ENCODE measurements at places on chromosomes 11 and 22. TPM values are rescaled to one million over a fixed set of nuclear protein-coding genes. Genes with fewer than 3 reads are reported as not detected.

Gene HORMAD2
- not detected for total RNA-seq

Gene TMPRSS4
- total RNA-seq: not detected

Gene SLC7A4
- not detected for total RNA-seq

Gene TTC28
- 24.8 TPM for total RNA-seq

Gene CDHR5
- not detected for total RNA-seq

Gene LDHAL6A
- total RNA-seq: not detected

GRCh38 chr11:62015615-62016014 lies 48.2 kb upstream of the FTH1 start:
- no peak overlapping the region for H3K27ac ChIP-seq
- H3K4me1 ChIP-seq: peaks cover 10% of the 10 kb centered on the region
- no peak for DNase-seq

DNA sequence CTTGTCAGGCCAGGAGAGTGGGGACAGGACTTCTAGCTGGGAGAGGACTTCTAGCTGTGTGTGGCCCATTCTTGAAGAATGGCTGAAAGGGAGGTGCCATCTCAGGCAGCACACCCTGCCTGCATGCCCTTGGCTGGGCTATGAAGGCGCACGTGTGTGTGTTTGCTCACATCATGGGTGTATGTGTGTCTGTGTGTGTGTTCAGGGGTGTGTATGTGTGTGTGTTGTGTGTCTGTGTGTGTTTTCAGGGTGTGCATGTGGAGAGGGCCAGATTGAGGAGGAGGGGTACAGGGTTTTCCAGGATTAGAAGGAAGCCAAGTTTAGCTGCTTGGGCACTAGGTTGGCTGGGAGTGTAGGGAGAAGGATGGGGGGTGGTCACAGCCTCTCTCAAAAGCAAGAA lies 16.6 kb downstream of the TP53I11 start:
- H3K4me1 ChIP-seq: peaks cover 31% of the 10 kb centered on the region
- H3K4me3 ChIP-seq: no peak overlapping the region
- no peak for DNase-seq
- no peaks in the 10 kb centered on the region for H3K36me3 ChIP-seq
- no peaks in the 10 kb centered on the region for H3K27me3 ChIP-seq

DNA sequence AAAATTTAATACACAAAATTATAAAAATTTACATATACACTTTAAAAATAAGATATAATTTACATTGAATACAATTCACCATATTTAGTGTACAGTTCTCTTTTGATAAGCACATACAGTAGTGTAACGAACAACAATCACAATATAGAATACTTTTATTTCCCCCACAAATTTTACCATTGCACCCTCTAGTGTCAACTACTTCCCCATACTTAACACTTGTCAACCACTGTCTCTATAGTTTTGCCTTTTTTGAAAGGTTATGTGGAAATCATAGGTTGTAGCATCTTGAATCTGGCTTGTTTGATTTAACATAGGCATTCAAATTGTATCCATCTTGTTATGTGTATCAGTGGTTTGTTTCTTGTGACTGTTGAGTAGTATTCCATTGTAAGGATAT lies 21.3 kb upstream of the PANX1 start:
- H3K4me1 ChIP-seq: no peaks in the 10 kb centered on the region
- peaks cover 21% of the 10 kb centered on the region for H3K27me3 ChIP-seq
- H3K27ac ChIP-seq: no peak overlapping the region
- H3K4me3 ChIP-seq: no peak overlapping the region

DNA sequence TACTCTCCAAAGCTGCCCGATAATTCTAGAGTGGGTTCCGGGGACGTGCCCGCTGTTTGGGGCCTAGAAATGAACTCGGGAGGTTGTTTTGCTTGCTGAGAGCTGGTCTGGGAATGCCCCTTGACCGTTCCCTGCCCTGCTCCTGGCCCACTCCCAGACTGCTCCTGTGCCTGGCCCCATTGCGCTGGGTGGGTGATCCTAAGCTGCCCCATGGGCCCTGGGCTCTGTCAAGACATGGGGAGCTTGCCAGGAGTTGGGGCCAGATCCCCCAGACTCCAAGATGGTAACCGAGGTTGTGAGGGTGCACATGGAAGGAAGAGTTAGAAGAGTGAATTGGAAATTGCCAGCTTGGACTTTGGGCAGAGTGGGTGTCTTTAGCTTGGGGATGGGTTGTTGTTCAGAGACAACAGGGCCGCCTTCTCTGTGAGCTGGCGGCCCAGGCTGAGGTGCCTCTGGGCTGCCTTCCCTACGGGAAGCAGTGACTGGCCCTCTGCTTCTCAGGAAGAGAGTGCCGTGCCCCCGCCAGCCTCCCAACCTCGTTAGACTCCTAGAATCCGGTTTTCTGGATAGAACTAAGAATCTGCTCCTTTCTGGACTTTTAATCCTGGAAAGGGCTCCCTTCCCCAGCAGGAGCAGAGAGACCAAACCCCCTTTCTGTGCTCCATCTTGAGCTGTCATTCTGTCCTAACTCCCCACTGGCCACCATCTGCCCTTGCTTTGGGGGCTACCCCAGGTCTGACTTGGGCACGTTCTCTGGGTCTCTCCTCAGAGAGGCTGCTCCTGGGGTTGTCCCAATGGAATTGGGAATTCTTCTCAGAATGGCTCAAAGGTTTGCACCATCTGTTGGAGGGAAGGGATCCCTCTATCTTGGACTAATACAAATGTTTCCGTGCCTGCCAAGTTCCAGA lies 1.8 kb downstream of the ST3GAL4 start:
- H3K4me1 ChIP-seq: peaks cover 62% of the 10 kb centered on the region
- peak overlapping the region; percentile 86 for H3K4me3 ChIP-seq
- H3K36me3 ChIP-seq: peaks cover 3% of the 10 kb centered on the region
- DNase-seq: no peak
- no peaks in the 10 kb centered on the region for H3K27me3 ChIP-seq

GRCh38 chr11:57662893-57663292 lies 5.0 kb upstream of the ZDHHC5 start:
- peaks cover 9% of the 10 kb centered on the region for H3K4me1 ChIP-seq
- no peak overlapping the region for H3K27ac ChIP-seq
- peaks cover 10% of the 10 kb centered on the region for H3K36me3 ChIP-seq
- DNase-seq: no peak
- no peaks in the 10 kb centered on the region for H3K27me3 ChIP-seq

- no peak overlapping the region for H3K27ac ChIP-seq
- H3K36me3 ChIP-seq: no peaks in the 10 kb centered on the region
- no peaks in the 10 kb centered on the region for H3K27me3 ChIP-seq
- no peak for DNase-seq
Observed at GRCh38 chr11:61645179-61645868, 34.9 kb upstream of the DAGLA start.

All from Panc1 (cell line).